ENCODE measurements at places on chromosomes 5 and 9.
A peak's percentile ranks its signal among the peaks of the same experiment; 100 is the strongest.

DNA sequence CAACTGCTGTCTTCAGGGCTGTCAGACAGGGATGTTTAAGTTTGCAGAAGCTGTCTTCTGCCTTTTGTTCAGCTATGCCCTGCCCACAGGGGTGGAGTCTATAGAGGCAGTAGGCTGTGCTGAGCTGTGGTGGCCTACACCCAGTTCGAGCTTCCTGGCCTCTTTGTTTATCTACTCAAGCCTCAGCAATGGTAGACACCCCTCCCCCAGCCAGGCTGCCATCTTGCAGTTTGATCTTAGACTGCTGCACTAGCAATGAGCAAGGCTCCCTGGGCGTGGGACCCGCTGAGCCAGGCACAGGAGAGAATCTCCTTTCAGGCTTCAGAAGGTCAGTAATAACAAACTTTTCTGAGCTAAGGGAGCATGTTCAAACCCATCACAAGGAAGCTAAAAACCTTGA, 545.3 kb downstream of the TLE4 start:
- no peaks in the 10 kb centered on the region for H3K4me1 ChIP-seq
- H3K27ac ChIP-seq = no peak overlapping the region

DNA sequence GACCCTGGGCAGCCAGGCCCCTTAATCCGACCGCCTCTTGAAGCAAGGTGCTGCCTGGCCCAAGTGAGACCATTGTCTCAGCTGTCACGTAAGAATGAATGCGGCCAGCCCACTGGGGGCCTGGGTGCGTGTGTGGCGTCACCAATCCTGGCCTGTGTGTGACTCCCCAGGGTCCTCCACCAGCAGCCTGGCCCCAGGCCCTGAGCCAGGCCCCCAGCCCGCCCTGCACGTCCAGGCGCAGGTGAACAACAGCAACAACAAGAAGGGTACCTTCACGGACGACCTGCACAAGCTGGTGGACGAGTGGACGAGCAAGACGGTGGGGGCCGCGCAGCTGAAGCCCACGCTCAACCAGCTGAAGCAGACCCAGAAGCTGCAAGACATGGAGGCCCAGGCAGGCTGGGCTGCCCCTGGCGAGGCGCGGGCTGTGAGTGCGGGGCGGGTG, 124.2 kb downstream of the WNK2 start:
- no peak overlapping the region for H3K4me3 ChIP-seq
- DNase-seq = no peak
- H3K27ac ChIP-seq = no peak overlapping the region
- peaks cover 4% of the 10 kb centered on the region for H3K27me3 ChIP-seq

DNA sequence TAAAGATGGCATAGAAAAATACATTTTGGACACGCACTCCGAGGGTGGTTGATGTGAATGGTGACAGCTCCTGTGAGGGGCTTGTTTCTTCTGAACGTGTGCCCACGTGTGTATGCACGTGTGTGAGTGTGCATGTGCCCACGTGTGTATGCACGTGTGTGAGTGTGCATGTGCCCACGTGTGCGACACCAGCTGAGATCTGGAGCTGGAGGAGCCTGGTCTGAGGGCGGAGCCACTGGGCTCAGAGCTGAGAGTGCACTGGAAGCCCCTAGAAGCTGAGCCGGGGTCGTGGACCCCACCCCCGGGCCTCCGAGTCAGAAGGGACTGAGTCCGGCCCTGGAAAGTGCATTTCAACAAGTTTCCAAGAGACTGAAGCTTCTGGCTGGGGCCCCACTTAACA, 282.5 kb upstream of the IRX4 start:
- H3K4me1 ChIP-seq = no peaks in the 10 kb centered on the region
- no peak for DNase-seq
- no peak overlapping the region for H3K27ac ChIP-seq

GRCh38 chr5:31182136-31182535, 11.3 kb upstream of the CDH6 start:
- no peak overlapping the region for H3K4me3 ChIP-seq
- H3K27me3 ChIP-seq = no peaks in the 10 kb centered on the region
- H3K4me1 ChIP-seq = no peaks in the 10 kb centered on the region
- no peak overlapping the region for H3K27ac ChIP-seq
- no peaks in the 10 kb centered on the region for H3K36me3 ChIP-seq
- no peak for DNase-seq

- no peaks in the 10 kb centered on the region for H3K4me1 ChIP-seq
- H3K36me3 ChIP-seq = no peaks in the 10 kb centered on the region
- no peaks in the 10 kb centered on the region for H3K27me3 ChIP-seq
- no peak for DNase-seq
Measured at GRCh38 chr5:43422143-43422542, 10.0 kb upstream of the CCL28 start.

GRCh38 chr5:59554501-59554900, 339.0 kb downstream of the PDE4D start:
- H3K36me3 ChIP-seq = no peaks in the 10 kb centered on the region
- H3K4me1 ChIP-seq = no peaks in the 10 kb centered on the region
- no peak for DNase-seq
- no peaks in the 10 kb centered on the region for H3K27me3 ChIP-seq
- no peak overlapping the region for H3K4me3 ChIP-seq

GRCh38 chr5:14408969-14409586, 172.5 kb upstream of the OTULINL start:
- no peaks in the 10 kb centered on the region for H3K36me3 ChIP-seq
- DNase-seq = no peak
- no peaks in the 10 kb centered on the region for H3K27me3 ChIP-seq
- H3K4me3 ChIP-seq = no peak overlapping the region
- peaks cover 24% of the 10 kb centered on the region for H3K4me1 ChIP-seq

GRCh38 chr5:72747826-72748225, 68.6 kb upstream of the TNPO1 start:
- no peak for DNase-seq
- H3K27me3 ChIP-seq = peaks cover 8% of the 10 kb centered on the region
- H3K27ac ChIP-seq = no peak overlapping the region
- H3K4me1 ChIP-seq = no peaks in the 10 kb centered on the region
- H3K4me3 ChIP-seq = no peak overlapping the region
- H3K36me3 ChIP-seq = no peaks in the 10 kb centered on the region

GRCh38 chr5:10671041-10672008, 89.7 kb downstream of the DAP start:
- H3K4me3 ChIP-seq = no peak overlapping the region
- H3K27me3 ChIP-seq = peaks cover 1% of the 10 kb centered on the region
- no peak for DNase-seq

- H3K36me3 ChIP-seq = no peaks in the 10 kb centered on the region
- H3K4me1 ChIP-seq = peaks cover 41% of the 10 kb centered on the region
- no peak for DNase-seq
- H3K27ac ChIP-seq = no peak overlapping the region
Measured at GRCh38 chr5:59097116-59097515, 514.2 kb downstream of the RAB3C start.

DNA sequence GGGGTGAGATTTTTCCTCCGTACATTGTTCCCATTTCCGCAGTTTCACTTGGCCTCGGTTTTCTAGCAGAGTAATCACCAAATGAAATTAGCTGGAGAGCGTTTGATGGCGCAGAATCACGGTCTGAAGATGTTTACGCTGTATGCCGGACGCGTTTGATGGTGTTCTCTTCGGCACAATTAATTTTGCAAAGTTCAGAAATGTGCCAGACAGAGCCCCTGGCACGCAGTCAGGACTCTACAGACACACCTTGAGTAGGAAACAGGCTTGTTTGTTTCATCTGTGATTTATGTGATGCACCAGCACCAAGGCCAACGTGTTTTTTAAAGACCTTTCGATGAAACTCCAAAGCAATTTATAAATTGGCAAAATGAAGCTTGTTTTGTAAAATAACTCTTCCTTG, 863 bp upstream of the LIFR start:
- DNase-seq = no peak
- no peaks in the 10 kb centered on the region for H3K36me3 ChIP-seq
- peak overlapping the region; percentile 71 for H3K4me3 ChIP-seq
- H3K27me3 ChIP-seq = peaks cover 65% of the 10 kb centered on the region

DNA sequence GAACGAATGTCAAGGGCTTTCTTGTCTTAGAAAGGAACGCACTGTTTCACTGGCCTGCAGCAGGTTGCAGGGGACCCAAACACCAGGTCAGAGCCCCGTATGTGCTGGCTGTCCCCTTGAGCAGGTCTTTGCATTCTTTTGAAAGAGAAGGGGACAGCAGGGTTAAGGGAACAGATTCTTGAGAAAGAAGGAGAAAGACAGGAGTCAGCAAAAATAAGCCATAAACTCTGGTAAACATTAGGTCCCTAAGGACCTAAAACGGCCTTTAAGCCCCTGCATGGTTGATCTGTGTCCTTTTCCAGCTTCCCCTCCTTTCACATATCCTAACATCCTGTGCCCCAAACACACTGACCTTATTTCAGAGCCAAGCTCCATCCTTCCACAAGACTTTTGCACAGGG, 190.8 kb upstream of the ADRA1B start:
- DNase-seq = no peak
- H3K4me1 ChIP-seq = no peaks in the 10 kb centered on the region
- H3K27me3 ChIP-seq = peaks cover 8% of the 10 kb centered on the region
- no peaks in the 10 kb centered on the region for H3K36me3 ChIP-seq

DNA sequence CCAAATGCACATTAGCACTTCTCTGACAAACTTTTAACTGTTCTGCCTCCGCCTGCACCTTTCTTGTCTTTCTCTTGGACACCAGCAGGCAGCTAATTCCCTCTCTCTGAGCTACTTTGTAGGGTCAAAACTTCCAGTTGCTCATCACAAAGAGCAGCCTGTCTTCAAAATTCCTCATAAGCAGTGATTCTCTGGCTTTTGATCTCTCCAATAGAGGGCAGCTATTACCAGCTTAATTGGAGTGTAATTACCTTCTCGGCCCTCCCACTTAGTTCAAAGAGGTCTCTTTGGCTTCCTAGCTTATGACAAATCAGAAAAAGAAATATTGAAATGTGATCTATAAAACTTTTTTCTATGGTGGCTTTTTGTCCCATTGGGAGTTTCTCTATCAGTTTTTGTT, 43.6 kb upstream of the RAD23B start:
- H3K27ac ChIP-seq = no peak overlapping the region
- no peak overlapping the region for H3K4me3 ChIP-seq
- DNase-seq = no peak
- H3K4me1 ChIP-seq = peaks cover 26% of the 10 kb centered on the region
- no peaks in the 10 kb centered on the region for H3K27me3 ChIP-seq
- no peaks in the 10 kb centered on the region for H3K36me3 ChIP-seq

GRCh38 chr5:148391422-148391821, 7.7 kb downstream of the FBXO38 start:
- H3K4me1 ChIP-seq = peaks cover 66% of the 10 kb centered on the region
- DNase-seq = no peak
- no peak overlapping the region for H3K27ac ChIP-seq
- H3K36me3 ChIP-seq = peaks cover 33% of the 10 kb centered on the region
- H3K4me3 ChIP-seq = no peak overlapping the region

Data from activated CD8-positive, alpha-beta T cell treated with anti-CD3 and anti-CD28 coated beads for 36 hours (primary cell).